Right cardiac atrium (tissue), 5 donors: ENCODE measurements at places on chromosomes 12 and 14. TPM values are rescaled to one million over a fixed set of nuclear protein-coding genes. Genes with fewer than 3 reads are reported as not detected.

DLK1 gene
- not detected for total RNA-seq

ITGB7 gene
- total RNA-seq: 0.97 TPM

B3GNT4 gene
- not detected for total RNA-seq

LGMN gene
- 92.5 TPM for total RNA-seq

MUCL1 gene
- 1.1 TPM for total RNA-seq

AP1G2 gene
- total RNA-seq: 13.8 TPM

PRKD1 gene
- 10.1 TPM for total RNA-seq

ARMH4 gene
- 5.4 TPM for total RNA-seq

- DNase-seq: no peak
These were observed 31.8 kb upstream of the ULK1 start for GRCh38 chr12:131862600-131862993.

GRCh38 chr12:102993537-102993936 is 36.1 kb downstream of the ASCL1 start:
- DNase-seq: no peak

GRCh38 chr12:70271025-70271424 is 27.8 kb downstream of the CNOT2 start:
- DNase-seq: no peak

DNA sequence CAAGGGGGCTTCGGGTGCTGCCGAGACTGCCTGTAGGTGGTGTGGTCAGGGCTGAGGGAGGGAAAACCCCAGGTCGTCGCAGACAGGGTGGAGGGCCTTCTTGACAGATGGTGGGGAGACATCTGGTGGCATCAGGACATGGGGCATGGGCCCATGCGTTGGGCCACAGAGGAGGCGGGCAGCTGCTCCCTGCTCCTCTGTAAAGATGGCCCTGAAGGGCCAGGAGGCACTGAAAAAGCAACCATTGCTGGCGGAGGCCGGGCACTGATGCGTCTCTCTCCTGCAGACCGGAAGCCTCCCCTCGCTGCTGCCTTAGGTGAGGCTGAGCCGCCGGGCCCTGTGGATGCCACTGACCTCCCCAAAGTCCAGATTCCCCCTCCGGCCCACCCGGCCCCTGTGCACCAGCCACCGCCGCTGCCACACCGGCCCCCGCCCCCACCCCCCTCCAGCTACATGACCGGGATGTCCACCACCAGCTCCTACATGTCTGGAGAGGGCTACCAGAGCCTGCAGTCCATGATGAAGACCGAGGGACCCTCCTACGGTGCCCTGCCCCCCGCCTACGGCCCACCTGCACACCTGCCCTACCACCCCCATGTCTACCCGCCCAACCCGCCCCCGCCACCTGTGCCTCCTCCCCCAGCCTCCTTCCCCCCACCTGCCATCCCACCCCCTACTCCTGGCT is 28.8 kb downstream of the CCNK start:
- DNase-seq: peak; percentile 50

GRCh38 chr14:94581127-94581999 is at the start of gene SERPINA5:
Gene SERPINA5 (plus strand): TSS chr14:94581426. CDS start chr14:94587363, 5,937 bp downstream.
- peak; percentile 81 for DNase-seq

DNA sequence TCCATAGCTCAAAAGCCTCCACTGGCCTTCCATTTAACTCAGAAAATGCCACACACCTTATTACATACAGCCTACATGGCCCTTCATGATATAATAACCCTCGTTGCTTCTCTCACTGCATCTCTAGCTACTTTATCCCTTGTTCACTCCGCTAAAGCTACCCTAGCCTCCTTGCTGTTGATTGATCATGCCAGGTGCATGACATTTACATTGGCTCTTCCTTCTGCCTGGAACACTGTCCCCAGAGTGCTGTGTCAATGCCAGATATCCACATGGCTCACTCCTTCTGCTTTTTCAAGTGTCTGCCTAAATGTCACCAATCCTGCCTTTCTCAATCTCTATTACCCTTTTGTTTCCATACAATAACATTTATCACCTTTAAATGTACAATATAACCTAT is 58.3 kb downstream of the CAND1 start:
- DNase-seq: no peak

DNA sequence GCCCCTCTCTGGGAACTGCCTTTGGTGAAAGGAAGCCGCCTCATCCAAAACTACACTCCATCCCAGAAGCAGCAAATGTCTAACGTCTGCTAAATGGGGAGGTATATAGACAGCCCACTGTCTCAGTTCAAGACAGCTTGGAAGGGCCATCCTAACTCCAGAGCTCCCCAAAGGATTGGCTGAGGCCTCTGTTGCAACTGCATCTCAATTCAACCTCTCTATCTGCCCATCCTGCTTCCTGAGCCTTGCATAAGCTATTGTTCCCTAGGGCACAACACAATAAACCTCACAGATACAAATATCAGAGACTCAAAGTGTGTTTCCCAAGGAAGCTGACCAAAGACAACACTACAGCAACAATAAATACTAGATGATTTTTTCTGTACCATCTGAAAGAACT is 495.2 kb upstream of the SOX5 start:
- DNase-seq: no peak

DNA sequence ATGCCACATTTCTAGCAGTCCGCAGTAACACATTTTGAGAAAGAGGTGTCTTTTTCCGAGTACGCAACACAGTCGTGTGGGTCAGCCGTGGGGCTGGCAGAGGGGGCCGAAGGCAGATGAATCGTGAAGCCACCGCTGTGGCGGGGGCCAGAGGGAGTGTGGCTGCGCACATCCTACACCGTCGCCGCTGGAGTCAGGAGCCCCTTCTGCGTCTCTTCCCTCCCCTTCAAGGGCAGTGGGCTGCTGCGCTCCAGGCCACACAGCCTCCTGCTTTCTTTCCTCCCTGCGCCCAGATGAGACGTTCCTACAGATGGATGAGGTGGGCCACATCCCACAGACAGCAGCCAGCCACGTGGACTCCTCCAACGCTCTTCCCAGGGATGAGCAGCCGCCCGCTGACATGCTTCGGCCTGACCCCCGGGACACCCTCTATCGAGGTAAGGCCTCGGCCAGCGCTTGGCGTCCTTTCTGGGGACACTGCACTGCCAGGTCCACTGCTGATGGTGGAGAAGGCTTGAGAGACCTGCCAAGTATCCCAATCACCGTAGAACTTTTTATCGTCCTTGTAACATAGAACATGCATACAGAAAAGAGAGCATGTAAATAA is 89.8 kb downstream of the B4GALNT3 start:
- no peak for DNase-seq

GRCh38 chr12:67082221-67082620 is 186.9 kb upstream of the CAND1 start:
- DNase-seq: no peak

DNA sequence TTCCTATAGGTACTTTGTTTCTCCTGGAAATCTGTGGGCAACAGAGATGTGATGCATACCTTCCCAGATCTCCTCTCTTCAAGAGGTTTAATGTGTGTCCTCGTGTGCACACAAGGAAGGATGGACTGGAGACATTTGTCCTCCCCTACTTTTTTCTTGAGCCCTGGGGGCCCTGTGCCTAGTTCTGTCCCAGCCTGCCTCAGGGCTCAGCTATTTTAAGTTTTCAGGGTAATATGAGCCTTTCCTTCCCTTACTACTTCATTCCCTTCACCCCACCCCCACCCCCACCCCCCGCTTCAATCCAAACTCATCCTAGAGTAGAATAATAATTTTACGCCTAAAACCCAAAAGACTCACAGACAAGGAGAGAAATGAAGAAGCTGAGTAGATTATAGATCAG is 446 bp downstream of the STAC3 start:
- DNase-seq: no peak
